ENCODE measurements at places on chromosomes 1 and 21. TPM values are rescaled to one million over a fixed set of nuclear protein-coding genes. Genes with fewer than 3 reads are reported as not detected.
A peak's percentile ranks its signal among the peaks of the same experiment; 100 is the strongest.

APP gene
- total RNA-seq: 311 TPM

UMODL1 gene
- total RNA-seq: not detected

MARK1 gene
- total RNA-seq: 15.0 TPM

DNA sequence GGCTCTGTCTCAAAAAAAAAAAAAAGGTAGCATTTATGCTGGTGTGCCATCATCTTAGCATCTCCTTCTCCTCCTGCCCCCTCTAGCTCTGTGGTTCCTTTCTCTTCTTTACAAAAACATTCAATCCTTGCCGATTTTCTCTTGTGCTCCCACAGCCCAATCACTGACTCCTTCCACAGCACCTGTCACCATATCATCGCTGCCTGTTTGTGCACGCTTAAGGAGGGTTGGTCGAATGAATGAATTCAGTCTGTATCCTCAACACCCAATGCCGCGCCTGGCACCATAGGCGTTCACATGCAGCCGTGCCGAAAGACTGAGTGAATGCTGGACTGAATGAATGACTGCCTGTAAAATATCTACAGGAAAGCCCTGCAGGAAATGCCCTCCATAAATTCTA is 7.9 kb downstream of the RNU5D-1 start:
- no peak overlapping the region for H3K27ac ChIP-seq
- H3K27me3 ChIP-seq: no peaks in the 10 kb centered on the region
- H3K4me3 ChIP-seq: no peak overlapping the region
- no peaks in the 10 kb centered on the region for H3K4me1 ChIP-seq
- H3K36me3 ChIP-seq: no peaks in the 10 kb centered on the region

NECTIN4 gene
- total RNA-seq: not detected

FCRL4 gene
- total RNA-seq: not detected

DNA sequence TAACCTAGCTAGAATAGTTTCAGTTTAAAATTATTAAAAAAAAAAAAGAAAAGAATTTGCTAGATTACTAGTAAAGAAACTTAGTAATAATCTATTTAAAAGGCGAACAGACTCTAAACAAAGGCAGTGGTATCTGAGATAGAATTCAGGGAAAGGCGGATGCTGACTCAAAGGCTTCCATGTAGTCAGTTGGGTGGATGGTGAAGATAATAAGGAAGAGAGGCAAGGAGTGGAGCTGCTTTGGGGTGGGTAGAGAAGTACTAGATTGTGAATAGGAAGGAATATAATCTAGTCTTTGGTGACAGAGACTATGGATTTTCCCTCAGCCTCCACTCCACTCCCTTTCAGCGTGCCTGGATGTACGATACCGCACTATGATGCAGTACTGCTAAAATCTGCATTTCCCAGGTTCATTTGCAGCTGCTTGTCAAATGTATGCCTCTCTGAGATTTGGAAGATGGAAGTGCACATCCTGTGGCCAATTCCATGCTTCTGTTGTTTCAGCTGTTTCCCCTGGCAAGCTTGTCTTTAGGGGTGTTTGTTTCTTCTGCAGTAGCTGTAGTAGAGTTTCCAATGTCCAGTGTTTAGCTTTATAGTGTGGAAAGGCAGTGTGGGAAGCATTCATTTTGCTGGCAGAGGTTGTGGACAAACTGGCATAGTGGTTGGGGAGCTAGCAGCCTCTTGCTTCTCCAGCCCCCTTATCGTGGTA is 184.6 kb upstream of the NRIP1 start:
- peaks cover 16% of the 10 kb centered on the region for H3K4me1 ChIP-seq
- no peak overlapping the region for H3K27ac ChIP-seq
- no peaks in the 10 kb centered on the region for H3K27me3 ChIP-seq
- H3K4me3 ChIP-seq: no peak overlapping the region
- H3K36me3 ChIP-seq: no peaks in the 10 kb centered on the region
- DNase-seq: no peak

TRIM46 gene
- total RNA-seq: 0.68 TPM

DNA sequence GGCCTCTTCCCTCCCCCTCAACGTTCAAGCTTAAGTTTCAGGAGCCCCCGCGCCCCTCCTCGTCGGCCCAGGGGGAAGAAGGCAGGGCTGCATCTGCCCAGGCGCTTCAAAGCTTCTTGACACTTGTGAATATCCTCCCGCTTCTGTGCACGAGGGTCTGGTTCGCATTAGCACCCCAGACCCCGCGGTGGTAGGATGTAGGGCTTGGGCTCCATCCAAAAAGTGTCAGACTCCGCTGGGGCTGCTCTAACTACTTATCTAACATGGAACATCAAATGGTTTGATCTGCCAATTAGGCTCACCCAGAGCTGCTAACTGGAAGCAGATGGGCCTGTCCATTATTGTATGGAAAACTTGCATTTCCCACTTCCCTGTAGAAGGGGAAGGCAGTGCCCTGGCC is 28.9 kb downstream of the TAS1R2 start:
- peaks cover 4% of the 10 kb centered on the region for H3K27me3 ChIP-seq
- DNase-seq: no peak
- H3K4me1 ChIP-seq: no peaks in the 10 kb centered on the region
- no peak overlapping the region for H3K27ac ChIP-seq
- no peaks in the 10 kb centered on the region for H3K36me3 ChIP-seq

- H3K27me3 ChIP-seq: no peaks in the 10 kb centered on the region
- H3K36me3 ChIP-seq: no peaks in the 10 kb centered on the region
- no peak overlapping the region for H3K4me3 ChIP-seq
- no peak overlapping the region for H3K27ac ChIP-seq
These were observed 27.2 kb upstream of the KIAA0040 start for GRCh38 chr1:175219774-175220173.

GRCh38 chr1:206751891-206752290 is 18.7 kb upstream of the IL19 start:
- H3K4me3 ChIP-seq: no peak overlapping the region
- DNase-seq: no peak

DNA sequence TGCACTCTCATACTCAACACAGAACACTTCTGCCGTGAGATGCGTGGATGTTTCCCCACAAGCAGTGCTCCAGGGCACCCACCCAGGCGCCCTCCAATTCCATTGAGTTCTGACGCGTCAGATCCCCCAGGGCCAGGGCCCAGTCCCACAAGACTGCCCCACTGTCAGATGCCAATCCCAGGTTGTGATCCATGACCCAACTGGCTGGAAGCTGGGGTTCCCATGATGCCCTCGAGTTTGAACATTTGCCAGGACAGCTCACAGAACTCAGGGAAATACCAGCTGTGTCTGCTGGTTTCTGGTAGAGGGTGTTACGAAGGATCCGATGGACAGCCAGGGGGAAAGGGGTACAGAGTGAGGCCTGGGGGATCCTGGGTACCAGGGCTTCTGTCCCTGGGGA is 58.4 kb downstream of the AGPAT3 start:
- peak; percentile 67 for DNase-seq
- H3K27me3 ChIP-seq: no peaks in the 10 kb centered on the region
- H3K36me3 ChIP-seq: no peaks in the 10 kb centered on the region
- H3K4me1 ChIP-seq: peaks cover 45% of the 10 kb centered on the region

DNA sequence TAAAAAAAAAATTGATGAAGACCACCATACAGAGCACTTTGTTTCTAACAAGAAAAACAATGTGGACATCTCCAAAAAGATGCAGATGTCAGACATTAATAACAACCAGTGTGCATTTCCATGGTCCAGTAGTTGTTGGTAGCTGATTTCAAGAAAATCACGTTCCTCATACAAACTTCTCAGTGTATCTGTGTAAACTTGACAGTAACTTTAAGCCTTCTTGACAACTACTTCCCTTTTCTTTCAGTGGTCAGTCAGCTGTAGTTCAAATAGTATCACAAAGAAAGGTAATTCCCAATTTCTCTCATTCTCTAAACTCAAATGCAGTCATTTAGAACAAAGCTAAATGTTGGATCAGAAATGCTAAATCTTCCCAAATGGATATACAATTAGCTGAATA is 879.9 kb downstream of the AMY1C start:
- H3K27me3 ChIP-seq: no peaks in the 10 kb centered on the region
- H3K4me3 ChIP-seq: no peak overlapping the region
- H3K27ac ChIP-seq: no peak overlapping the region
- DNase-seq: no peak
- no peaks in the 10 kb centered on the region for H3K36me3 ChIP-seq

- no peak for DNase-seq
- no peak overlapping the region for H3K4me3 ChIP-seq
- H3K4me1 ChIP-seq: no peaks in the 10 kb centered on the region
- peaks cover 7% of the 10 kb centered on the region for H3K27me3 ChIP-seq
These were observed 43.1 kb upstream of the CCSAP start for GRCh38 chr1:229385853-229386456.

DNA sequence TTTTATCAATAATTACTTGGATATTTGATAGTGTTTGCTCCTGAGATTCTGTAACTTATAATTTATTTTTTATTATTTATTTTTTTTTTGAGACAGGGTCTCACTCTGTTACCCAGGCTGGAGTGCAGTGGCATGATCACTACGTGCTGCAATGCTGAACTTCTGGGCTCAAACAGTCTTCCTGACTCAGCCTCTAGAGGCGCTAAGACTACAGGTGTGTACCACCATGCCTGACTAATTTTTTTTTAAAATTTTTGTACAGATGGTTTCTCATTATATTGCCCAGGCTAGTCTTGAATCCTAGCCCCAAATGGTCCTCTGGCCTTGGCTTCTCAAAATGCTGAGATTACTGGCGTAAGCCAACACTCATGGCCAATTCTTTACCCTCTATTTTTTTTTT is 845.5 kb upstream of the ADGRL4 start:
- no peak overlapping the region for H3K27ac ChIP-seq
- no peaks in the 10 kb centered on the region for H3K27me3 ChIP-seq
- H3K4me3 ChIP-seq: no peak overlapping the region
- no peak for DNase-seq
- no peaks in the 10 kb centered on the region for H3K4me1 ChIP-seq
- H3K36me3 ChIP-seq: no peaks in the 10 kb centered on the region
